ENCODE measurements at places on chromosomes 6 and 20.

GRCh38 chr6:165846123-165846966, 183.3 kb upstream of the PDE10A start:
- no peak for DNase-seq

- no peak for DNase-seq
Measured at GRCh38 chr6:101397199-101397598, 3.7 kb downstream of the GRIK2 start.

GRCh38 chr6:55922406-55922805, 47.0 kb upstream of the BMP5 start:
- DNase-seq, result no peak

DNA sequence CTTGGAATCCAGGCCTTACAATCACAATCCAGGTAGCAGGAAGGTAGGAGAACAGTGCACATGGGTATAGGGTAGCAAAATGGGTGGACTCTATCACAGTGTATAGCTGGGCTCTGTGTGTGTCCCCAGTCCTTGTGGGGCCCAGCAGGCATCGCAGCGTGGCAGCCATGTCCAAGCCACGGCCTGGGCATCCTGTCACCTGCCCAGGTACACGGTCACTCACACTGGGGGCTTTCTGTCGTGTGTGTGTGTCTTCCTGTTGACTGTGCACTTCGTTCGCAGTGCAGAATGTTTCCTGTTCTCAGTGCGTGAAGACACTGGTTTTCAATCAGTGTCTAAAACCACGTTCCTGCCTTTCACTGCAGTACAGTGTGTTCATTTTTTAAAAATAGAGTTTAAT, 523.2 kb upstream of the JARID2 start:
- DNase-seq, result no peak

- DNase-seq, result no peak
Measured at GRCh38 chr6:3194535-3195419, 32.7 kb downstream of the TUBB2B start.

DNA sequence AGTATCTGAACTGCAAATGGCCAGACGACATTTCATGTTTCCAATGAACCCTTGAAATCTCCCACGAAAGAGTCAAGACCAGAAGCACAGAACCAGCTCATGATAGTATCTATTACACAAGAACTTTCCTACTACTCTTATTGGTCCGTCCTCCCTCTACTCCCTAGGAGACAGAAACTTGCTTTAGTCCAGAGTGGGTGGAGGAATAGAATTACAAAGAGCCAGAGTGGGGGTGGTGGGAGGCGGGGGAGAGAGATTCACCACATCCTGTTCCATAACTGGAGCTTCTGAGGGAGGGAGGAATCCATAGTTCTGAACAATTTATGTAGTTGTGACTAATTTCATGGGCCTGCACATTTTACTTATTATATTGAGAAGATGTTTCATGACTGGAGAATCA, 18.5 kb upstream of the WFDC10A start:
- no peak for DNase-seq

DNA sequence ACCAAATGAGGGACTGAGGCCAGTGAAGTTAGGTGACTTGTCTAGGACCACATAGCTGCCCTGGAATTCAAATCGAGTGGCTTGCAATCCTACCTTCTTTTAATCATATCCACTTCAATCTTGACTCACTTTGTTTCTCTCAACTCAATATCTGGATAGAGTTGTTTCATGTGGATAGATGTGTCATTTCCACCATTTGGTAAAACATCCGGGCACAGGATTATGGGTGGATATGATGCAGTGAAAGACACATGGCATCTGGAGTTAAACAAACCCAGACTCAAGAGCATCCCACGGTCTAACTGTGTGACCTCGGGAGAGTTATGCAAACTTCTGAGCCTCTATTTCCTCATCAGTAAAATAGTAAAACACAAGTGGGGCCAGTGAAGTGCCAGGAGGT, 103.6 kb upstream of the CNKSR3 start:
- DNase-seq, result no peak

- DNase-seq, result no peak
Measured at GRCh38 chr6:157561929-157562810, 181.2 kb downstream of the ZDHHC14 start.

DNA sequence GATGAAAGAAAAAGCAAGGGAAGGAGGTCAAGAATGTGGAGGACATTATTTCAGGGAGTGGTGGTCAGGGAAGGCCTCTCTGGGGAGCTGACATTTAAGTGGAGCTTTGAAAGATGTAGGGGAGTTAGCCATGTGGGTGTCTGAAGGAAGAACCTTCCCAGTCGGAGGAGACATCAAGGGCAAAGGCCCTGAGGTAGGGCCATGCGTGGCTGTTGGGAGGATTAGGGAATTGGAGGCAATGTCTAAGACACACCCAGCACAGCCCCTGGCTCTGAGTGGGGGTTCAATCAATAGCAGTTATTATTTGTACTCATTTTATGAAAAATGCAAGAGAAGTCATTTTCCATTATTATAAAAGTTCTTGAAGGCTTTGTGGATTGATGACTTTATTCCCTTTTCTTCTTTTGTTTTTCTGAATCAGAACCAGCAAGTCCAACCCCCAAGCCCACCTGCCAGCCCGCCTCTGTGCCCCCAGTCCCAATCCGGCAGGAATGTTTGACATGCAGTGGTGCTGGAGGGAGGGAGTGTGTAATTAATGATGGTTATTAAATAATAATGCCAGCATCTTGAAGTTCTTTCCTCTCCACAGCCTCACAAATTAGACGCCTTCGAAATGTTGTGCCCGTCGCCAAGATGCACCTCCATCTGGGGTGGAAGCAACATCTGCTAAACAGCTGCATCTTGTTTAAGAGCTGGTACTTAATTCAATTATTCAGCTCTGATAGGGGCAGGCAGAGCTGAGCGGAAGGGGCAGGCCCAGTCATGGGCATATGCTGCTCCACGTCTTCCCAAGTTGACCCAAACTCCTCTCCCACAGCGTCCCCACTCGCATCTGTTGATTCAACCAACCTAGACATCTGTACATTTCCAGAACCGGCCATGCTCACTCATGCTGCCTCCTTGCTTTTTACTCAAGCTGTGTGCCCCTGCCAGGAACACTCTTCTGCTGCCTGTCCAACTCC, 81.3 kb upstream of the SIRPA start:
- no peak for DNase-seq

DNA sequence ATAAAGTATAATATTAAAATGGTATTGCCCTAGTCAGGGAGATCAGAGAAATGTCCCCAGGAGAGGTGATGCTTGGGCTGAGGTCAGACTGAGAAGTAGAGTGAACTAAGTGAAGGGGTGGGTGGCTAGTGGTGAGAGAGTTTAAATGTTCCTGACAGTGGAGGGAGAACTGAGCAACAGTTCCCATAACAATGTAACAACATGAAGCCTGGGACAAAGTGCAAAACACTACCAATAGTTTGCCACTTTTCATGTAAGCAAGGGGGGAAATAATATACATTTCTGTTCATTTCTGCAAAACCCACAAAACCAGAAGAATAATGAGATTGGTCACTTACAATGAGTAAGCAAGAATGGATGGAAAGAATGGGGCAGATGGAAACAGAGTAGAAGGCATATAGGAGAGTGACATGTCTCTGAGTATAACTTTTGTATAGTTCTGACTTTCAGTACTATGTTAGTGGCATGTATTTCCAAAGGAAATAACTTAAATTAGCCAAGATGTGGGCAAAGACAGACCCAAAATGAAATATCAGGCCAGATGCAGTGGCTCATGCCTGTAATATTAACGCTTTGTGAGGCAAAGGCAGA, 13.3 kb upstream of the FAXC start:
- no peak for DNase-seq

GRCh38 chr6:31114541-31114878, at the start of gene PSORS1C1:
PSORS1C1 (plus strand) TSS chr6:31114800; CDS start chr6:31129633, 14,833 bp downstream.
- no peak for DNase-seq

DNA sequence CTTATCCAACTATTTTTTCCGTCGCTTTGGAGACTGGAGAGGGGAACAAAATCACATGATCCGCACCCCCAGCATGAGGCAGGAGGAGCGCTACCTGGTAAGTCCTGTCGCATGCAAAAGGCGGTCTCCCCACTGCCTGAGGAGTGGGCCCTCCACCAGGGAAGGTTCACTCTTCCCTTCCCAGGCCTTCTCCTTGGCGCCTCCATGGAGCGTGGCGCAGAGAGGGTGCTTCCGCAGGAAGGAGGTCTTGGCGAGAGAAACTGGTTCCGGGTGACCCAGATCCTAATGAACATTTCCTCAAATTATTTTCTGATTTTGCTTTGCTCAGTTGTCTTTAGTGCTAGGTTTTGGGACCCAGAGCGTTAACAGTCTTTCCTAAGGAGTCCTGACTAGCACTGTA, 217.6 kb downstream of the UST start:
- no peak for DNase-seq

- no peak for DNase-seq
Measured at GRCh38 chr6:83461438-83461837, 30.6 kb upstream of the ME1 start.

DNA sequence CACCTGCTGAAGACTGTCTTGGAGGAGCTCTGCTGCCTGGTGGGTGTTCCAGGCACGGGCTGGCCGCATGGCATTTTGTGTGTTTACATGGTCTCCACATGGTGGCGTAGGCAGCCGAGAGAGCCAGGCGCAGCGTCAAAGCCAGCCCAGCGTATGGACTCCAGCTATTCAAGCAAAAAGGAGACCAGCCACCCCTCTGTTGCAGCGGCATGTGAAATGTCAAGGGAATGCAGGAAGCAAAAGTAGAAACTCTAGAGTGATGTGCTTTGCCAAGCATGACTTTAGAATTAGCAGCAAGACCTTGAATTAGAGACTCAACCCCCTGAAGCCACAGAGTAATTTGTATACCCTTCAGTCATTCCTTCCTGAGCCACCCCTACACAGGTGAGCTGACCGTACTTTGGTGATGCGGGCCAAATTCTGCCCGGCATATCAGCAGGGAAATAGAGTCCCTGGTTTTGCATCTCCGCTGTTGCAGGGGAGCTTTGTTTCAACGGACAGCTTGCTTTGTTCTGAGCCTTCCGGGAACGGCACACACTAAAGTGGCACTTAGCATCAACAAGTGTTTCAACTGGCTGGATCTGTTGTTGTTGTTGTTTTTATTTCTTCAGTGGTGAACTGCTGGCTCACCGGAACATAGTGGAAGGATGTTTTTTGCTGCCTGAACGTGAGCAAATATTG, 48.5 kb downstream of the FNDC1 start:
- DNase-seq, result no peak

DNA sequence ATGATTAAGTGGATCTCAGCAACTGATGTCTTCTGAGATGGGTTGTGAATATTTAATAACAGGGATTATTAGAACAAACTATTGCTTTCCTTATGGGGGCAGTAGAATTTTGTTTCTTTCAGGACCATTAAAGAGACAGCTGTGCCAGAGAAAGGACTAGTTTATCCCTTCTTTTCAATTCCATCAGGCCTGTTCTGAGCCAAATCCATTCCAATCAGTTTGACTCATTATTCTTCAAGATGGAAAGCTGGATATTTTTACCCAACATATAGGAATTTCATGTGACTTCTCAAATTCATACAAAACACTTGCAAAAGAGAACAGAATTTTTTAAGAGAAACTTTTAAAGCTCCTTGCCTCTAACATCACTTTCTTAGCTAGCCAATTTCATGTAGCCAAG, 722.0 kb upstream of the FLRT3 start:
- DNase-seq, result no peak

GRCh38 chr6:158972241-158973233, 27.5 kb downstream of the RSPH3 start:
- DNase-seq, result no peak

- no peak for DNase-seq
Measured at GRCh38 chr6:148325316-148326068, 17.1 kb upstream of the SASH1 start.

- DNase-seq, result no peak
Measured at GRCh38 chr20:50415021-50415515, 95.1 kb upstream of the PTPN1 start.

All from activated naive CD4-positive, alpha-beta T cell (primary cell).